LNCaP clone FGC (cell line): ENCODE measurements at places on chromosomes 16 and 17.

DNA sequence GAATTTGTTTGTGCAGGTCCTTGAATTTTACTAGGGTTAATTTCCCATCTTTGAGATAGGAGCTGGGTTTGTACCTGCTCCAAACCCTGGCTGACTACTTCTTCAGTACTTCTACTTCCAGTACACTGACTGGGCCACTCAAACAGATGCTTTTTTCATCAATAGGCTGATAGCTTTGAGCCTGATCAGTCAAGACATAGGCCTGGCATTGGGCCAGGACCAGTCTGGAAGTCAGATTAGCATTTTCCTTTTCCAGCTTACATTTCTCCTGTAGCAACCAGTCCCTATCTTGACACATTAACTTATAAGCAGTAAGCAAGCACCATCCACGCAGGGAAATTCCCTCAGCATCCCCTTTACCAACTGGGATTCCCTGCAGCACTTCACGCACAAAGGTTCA is 7.5 kb upstream of the TMEM101 start:
- no peak for DNase-seq

DNA sequence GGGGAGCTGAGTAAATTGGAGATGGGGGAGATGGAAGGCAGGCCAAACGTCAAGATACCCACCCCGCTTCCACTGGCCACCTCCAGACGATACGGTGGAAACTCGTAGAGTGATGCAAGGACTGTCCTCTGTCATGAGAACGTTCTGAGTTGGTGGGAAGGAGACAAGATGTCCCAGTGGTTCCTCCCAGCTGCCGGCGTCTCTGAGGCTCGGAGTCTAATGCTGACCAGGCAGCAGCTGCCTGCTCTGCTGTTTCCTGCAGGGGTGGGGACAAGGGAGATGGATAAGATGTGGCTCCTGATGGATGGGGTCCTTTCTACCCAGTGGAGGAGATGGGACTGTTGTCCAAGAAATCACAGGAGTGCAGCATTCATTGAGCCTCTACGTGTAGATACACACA is 28.2 kb upstream of the C1QL1 start:
- DNase-seq: no peak

GRCh38 chr17:34620458-34620857 is 41.1 kb downstream of the TMEM132E start:
- no peak for DNase-seq

- no peak for DNase-seq
Observed at GRCh38 chr17:17264430-17264829, 16.6 kb downstream of the COPS3 start.

- no peak for DNase-seq
Observed at GRCh38 chr16:87836844-87837581, 32.3 kb downstream of the SLC7A5 start.

- no peak for DNase-seq
Observed at GRCh38 chr16:73482310-73482709, 434.4 kb upstream of the ZFHX3 start.

GRCh38 chr16:84683691-84684591 is 15.9 kb upstream of the USP10 start:
- DNase-seq: no peak

- no peak for DNase-seq
Observed at GRCh38 chr17:74520016-74520434, 11.2 kb downstream of the CD300LB start.

DNA sequence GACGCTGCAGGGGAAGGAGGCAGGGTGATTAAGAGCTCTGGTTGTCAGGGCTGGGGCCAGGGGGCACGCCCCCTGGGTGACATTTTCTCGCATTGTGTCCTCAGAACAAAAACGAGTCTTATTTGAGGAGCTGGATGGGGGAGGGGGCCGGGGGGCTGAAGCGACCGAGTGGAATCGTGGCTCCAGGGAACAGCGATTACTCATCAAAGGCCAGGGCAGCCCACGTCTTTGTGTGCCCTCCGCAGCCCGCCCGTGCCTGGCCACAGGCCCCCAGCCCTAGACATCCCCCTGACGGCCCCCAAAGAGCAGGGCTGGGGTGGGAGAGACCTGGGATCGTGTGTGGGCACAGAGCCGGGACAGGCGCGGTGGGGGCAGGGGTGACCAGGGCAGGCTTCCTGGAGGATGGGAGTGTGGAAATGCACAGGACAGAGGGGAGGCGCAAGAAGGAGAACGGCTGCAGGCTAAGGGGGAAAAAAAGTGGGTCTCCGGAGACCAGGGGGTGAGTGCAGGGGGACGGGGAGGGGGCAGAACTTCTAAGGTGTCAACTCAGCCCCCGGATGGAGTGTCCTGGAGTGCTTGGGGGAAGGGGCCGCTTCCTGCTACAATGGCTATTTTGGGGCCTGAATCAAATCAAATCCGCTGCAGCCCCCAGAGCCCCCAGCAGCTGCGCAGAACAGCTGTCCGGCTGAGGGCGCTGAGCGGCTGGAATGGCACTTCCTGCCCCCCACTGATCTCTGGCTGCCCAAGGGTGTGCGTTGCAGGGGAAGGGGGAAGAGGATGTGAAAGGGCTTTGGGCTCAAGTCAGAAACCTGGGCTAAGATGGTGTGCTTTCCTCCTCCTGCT is 24.0 kb upstream of the PHB1 start:
- no peak for DNase-seq

GRCh38 chr17:28599311-28600184 is 723 bp upstream of the SPAG5 start:
- DNase-seq: peak; percentile 51

DNA sequence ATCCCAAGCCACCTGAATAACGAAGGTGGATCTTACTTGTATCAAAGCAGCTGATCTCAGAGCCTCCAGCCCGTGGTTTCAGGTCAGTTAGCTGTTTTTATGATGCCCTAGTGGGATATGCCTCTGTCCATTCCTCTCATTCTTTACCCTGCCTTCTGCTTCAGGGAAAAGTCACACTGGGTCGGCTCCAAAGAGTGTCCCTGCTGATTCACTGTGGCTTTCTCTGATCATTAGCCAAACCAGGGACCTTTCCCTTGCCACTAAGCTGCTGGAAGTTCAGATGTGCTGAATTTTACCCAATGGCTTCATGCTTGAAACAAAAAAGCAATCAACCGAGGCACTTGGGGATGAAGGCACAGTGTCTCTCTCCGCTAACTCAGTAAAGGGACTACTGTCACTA is 170.2 kb upstream of the SALL1 start:
- DNase-seq: no peak

GRCh38 chr16:49276646-49277385 is 4.8 kb downstream of the CBLN1 start:
- no peak for DNase-seq
